ENCODE measurements at places on chromosomes 3 and 15.
A peak's percentile ranks its signal among the peaks of the same experiment; 100 is the strongest.

DNA sequence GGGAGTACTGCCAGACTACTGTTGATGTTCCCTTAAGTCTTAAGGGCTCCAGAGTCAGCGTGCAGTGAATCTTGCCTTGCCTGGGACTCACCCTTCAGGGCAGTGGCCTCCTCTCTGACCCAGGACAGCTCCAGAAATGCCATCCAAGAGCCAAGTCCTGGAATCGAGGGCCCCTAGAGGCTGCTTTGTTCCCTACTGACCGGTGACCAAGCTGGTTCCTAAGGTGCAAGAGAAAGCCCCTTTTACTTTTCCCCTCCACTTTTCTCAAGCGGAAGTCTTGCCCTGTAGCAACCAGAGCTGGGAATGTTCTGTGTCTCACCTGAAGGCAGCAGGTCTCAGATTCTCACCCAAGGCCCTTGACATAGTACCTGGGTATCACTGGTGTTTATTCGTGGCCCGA is 238.0 kb downstream of the DOCK3 start:
- DNase-seq = no peak

- DNase-seq = peak; percentile 31
These were observed 24.3 kb downstream of the TRPM1 start for GRCh38 chr15:31077181-31077580.

GRCh38 chr3:55242921-55243320 is 244.2 kb downstream of the WNT5A start:
- DNase-seq = no peak

DNA sequence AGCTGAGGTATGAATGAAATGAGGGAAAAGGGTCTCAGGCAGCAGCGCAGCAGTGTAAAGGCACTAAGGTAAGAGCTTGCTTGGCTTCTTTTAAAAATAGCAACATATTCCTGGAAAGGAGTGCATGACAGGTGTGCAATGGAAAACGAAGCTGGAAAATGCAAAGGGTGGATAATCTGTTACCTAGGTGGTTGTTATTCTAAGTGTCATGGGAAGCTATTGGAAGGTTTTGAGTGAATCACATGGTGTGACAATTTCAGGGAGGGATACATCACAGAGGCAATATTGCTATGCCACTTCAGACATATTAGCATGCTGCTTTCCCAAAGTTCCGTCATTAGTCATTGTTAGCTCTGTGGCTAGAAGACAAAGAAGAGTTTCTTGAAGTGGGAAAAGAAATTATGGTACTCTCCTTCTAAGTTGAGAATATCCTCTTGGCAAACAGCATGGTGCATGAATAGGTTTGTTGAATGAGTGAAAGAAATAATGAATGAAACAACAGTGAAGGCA is 28.7 kb upstream of the TMEM45A start:
- DNase-seq = no peak

GRCh38 chr3:183502237-183503181 is 53.0 kb downstream of the KLHL6 start:
- no peak for DNase-seq

GRCh38 chr3:123610331-123610730 is 25.5 kb upstream of the HACD2 start:
- DNase-seq = no peak

DNA sequence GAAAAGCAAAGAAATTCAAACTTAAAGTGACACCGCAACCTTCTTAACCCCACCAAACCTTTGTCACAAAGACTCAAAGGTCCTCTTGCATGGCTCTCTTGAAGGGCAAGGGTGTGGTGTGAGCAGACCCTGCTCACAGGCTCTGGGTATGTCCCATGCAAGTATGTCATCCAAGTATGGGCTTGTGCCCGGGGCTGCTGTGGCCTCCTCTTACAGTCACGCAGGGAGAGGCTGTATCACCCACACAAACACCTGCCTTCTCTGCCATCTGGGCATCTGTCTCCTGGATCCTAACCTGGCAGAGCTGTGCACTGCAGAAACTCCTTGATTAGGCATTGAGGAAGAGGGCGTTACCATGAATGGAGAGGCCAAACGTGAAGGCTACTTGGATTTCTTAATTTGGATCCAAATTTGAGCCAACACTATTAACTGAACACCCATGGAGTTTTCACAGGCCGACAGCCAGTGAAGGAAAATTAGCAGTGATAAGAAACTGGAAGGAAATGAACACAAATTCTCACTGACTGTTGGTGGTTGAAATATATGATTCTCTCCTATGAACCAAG is 146.6 kb downstream of the DUT start:
- DNase-seq = no peak

- no peak for DNase-seq
These were observed 70.5 kb upstream of the ATP2C1 start for GRCh38 chr3:130823241-130823884.

DNA sequence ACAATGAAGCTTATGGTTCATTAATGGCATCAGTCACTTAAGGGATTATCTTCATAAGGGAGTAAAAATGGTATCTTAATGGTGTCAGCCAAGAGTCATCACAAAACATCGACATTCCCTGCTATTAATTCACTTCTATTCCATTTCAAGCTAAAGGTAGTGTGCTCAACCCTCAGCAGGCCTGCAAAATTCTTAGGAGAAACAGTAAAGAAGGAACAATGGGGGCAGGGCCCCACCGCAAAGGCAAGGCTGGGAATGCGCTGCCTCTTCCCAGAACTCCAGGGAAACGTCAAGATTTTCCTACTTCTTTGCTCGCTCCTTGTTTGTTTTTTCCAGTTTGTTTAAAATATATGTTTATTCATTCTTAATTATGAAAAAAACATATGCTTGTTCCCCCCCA is 187.3 kb upstream of the TSC22D2 start:
- DNase-seq = no peak

- DNase-seq = no peak
These were observed 44.1 kb downstream of the UMPS start for GRCh38 chr3:124774327-124774718.

- no peak for DNase-seq
These were observed 224.8 kb upstream of the HES1 start for GRCh38 chr3:193910886-193911738.

- no peak for DNase-seq
These were observed 23.4 kb upstream of the CLEC3B start for GRCh38 chr3:45002720-45003119.

- DNase-seq = no peak
These were observed 26.7 kb upstream of the CHRNB4 start for GRCh38 chr15:78667578-78668236.
